Stimulated activated CD8-positive, alpha-beta memory T cell treated with anti-CD3 and anti-CD28 coated beads, Interleukin-12 subunit alpha, Interleukin-12 subunit beta, amount 100 ng/mL, for 4 hours (primary cell): ENCODE measurements at places on chromosomes 1 and 21.
A peak's percentile ranks its signal among the peaks of the same experiment; 100 is the strongest.

DNA sequence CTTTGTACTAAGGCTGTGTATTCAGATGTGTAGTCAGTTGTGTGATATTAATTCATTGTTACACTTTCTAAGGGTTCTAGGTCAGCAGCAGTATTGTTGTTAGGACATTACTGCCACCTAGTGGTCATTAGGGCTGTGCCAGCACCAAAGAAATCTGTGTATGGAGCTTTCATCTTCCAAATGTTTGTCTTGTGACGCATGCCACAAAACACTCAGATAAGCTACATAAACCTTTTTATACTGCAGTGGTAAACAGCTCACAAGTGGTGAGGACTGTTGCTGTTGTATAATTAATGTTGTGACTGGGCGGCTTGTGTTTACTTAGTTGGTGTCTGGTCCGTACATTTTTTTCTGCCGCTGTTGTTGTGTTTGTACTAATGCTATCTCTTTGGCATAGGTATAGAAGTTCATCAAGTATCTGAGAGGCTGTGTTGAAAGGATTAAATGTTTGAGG, 51.7 kb downstream of the S1PR1 start:
- peak; percentile 25 for DNase-seq

GRCh38 chr1:231964961-231965360, 338.4 kb downstream of the DISC1 start:
- no peak for DNase-seq

DNA sequence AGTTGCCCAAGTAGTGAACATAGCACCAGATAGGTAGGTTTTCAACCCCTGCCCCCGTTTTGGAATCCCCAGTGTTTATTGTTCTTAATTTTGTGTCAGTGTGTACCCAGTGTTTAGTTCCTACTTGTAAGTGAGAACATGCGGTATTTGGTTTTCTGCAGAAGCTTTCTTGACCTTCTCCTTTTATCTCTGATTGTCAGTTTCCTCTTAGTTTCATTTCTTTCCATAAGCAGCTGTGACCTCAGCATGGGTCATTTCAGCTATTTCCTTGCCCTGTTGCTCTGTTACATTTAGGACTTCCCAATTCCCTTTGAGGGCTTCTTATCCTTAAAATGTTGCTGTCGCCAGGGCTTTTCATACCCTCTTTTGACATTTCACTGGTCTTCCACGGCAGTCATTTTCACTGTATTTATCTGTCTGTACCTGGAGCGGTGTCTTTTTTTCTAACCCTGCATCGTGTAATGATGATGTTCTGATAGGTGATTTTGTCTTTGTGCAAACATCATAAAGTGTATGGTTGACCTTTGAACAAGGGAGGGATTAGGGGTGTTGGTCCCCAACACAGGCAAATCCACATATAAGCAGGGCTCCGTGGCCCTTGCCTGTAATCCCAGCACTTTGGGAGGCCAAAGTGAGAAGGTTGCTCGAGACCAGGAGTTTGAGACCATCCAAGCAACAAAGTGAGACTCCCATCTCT, 15.0 kb downstream of the ITSN1 start:
- no peak for DNase-seq

- DNase-seq: no peak
These were observed 162.9 kb downstream of the TRABD2B start for GRCh38 chr1:47834326-47834725.

DNA sequence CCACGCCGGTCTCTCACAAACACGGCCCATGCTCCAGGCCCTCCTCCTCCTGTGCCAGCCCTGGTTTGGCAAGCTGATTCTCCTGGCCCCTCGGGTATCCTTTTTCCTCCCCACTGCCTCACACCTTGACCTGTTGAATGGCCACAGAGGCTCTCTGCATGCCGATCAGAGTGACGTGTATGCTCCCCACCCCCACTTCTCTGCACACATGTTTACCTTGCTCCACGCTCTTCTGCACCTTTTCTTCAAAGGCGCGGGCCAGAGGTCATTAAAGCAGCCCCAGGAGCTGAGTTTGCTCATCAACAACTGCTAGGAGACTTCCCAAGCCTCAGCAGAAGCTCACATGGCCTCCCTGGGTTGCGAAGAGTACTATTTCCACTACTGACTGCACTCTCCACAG, 139.3 kb upstream of the EDN2 start:
- no peak for DNase-seq

DNA sequence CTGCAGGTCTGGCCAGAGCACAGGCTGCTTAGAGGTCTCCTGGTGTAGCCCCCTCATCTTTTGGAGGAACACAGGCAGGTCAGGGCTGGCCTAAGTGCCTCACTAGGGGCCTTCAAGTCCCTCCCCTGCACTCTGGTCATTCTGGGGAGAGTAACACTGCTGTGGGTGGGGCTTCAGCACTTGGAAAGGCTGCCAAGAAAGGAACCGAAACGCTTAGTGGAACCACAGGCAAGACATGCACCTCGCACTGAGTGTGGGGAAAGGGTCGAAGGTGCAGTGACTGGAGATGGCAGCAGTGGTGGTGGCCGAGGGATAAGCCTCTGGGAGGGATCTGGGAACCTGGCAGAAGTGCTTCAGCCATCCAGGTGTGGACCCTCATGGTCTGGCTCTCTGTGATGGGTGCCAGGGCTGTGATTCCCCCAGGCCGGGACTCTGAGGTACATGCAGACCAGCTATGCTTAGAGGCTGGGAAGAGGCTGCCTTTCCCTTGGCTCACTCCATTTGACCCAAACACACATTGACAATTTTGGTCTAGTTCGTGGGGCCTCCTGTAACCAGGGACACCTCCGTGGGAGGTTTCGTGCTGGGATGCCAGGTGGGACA, 182.9 kb upstream of the CSF3R start:
- DNase-seq: no peak

GRCh38 chr21:25179116-25179515, 428.2 kb downstream of the MRPL39 start:
- DNase-seq: no peak

GRCh38 chr1:156618853-156619581, at the start of gene HAPLN2:
HAPLN2 (plus strand) TSS chr1:156619415; CDS start chr1:156623491, 4,076 bp downstream.
- no peak for DNase-seq

DNA sequence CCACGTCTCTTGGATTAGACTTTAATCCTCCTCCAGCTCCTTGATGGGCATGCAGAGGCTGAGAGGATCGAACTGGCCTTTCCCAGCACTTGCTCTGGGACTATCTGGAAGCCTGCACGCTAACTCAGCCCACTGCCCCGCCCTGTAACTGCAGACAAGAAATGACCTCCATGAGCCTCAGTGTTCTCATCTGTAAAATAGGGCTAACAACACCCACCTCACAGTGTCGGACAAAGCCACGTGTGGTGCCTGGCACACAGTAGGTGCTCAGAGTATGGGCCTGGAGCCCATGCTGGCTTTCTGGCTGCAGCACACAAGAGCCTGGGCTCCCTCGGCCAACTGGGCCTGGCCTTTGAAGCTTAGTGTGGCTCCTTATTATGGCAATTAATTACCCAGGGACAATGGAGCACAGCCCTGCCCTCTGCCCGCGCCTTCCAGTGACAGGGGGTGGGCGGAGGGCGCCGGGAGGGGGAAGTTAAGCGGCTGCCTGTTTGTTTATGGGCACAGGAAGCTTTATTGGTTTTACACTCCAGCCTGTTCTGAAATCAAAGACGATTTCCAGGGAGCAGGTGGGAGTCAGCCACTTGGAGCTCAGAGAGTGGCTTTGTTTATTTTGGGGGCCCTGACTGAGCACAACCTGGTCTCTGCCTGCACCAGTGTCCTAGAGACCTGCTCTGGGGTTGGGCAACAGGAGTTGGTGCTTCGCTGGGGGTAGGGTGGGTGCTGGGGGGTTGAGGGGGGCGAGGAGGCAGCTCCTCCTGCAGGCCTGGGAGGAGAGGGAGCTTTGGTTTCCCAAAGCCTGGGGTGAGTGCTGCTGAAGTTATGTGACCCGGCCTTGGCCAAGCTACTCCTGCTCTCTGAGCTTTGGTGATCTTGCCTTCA, 31.0 kb downstream of the PAX7 start:
- DNase-seq: no peak

DNA sequence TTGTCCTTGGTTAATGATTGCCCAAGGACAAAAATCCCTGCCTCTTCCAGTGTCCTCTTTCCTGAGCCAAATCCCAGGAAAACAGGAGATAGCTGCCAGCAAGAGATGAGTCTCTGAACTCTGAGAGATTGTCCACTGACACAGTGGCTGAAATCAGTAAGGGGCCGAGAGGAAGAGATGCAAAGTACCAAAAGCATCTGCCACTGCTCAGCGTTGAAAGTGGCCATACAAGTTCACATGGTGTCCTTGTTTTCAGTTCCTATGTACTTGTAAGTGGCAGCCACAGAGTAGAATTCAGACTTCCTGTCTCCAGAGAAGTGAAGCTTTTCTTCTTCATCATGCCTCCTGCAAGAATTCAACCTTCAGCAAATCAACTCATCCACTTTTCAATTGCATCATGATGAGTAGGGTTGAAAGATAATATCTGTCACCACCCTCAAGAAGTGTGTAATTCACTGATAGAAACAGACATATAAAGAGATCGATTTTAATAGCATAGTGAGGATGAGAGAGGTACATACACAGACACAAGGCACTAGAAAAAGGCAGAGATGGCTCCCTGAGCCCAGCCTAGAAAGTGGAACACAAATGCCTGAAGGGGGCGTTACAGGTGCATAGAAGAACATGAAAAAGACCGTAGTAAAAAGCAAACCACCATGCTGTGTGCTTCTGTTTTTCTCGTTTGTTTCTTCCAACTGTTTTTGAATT, 185.8 kb downstream of the MRPL39 start:
- DNase-seq: peak; percentile 13

GRCh38 chr1:17609529-17609928, 70.0 kb downstream of the ARHGEF10L start:
- no peak for DNase-seq

- no peak for DNase-seq
These were observed 178.3 kb upstream of the SYT6 start for GRCh38 chr1:114331936-114332335.

- DNase-seq: no peak
These were observed 142.1 kb downstream of the DPYD start for GRCh38 chr1:97778718-97779117.

DNA sequence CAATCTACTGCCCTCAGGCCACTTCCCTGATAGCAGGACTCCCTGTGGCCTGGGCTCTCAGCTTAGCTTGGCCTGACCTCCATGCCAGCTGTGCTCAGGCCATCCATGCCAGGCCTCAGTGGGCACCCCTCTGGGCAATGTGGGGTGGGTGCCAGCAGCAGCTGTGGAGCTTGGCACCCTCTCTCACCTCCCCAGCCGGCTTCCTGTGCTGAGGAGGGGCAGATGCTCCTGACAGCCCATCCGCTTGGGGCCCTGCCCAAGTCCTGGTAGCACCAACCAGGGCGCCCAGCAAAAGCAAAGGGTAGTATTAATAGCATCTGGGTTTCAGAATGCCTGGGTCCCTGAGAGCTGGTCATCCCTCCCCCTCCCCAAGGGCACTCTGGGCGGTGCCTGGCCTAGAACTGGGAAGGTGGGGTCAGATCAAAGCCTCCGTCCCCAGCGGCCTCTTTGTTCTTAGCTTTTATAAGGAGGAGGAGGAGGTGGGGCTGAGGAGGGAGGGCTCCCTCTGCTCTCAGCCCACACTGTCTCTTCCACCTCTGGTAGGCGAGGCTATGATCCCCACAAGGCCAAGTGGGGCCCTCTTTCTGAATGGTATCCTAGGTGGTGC, 6.1 kb downstream of the EFNA4 start:
- no peak for DNase-seq

DNA sequence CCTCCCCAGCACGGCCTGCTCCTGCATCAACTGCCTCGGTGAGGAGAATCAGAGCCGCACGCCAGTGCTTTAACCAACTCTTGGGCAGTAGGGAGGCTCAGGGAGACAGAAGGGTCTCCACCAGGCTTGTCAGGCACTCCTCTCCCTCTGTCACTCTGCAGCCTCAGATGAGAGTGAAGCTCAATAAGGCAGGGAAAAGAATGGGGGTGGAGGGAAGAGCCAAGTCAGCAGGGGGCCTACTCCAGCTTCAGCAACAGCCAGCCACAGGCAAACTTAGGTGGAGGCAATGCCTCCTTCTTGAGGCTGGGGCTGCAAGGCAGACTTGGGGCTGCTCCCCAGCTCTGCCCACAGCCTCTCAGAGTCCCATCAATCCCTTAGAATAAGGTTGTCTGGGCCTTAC, 51.8 kb upstream of the A3GALT2 start:
- no peak for DNase-seq

GRCh38 chr1:164834641-164835040, 275.7 kb downstream of the PBX1 start:
- DNase-seq: no peak

GRCh38 chr1:228494391-228494790, 7.2 kb downstream of the RNF187 start:
- DNase-seq: no peak

- no peak for DNase-seq
These were observed 56.3 kb downstream of the MAN1C1 start for GRCh38 chr1:25672763-25673409.

DNA sequence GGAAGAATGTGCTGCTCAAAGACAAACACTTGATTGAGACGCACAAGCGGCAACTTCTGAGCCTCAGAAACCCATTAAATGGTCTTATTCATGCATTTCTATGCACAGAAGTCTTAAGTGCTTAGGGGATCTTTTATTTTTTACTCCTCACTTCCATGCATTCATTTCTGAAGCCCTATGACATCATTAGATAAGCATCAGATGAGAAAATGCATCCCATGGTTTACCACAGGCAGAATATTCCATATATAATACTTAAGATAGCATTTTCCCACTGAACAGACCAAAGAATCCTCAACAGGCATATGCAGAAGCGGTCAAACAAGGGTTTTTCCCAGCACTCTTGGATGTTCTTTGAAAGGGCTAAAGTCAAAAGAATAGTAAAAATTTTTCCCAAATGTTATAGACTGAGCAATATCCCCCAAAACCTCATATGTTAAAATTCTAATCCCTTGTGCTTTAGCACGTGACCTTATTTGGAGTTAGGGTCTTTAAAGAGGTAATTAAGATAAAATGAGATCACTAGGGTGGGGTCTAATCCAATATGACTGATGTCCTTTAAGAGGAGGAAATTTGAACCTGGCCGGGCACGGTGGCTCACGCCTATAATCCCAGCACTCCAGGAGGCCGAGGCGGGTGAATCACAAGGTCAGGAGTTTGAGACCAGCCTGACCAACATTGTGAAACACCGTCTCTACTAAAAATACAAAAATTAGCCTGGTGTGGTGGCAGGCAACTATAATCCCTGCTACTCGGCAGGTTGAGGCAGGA, 22.6 kb upstream of the FAM89A start:
- no peak for DNase-seq

- DNase-seq: no peak
These were observed 117.6 kb downstream of the PTGER3 start for GRCh38 chr1:70930062-70930461.
